ENCODE measurements at places on chromosomes 12 and 14. TPM values are rescaled to one million over a fixed set of nuclear protein-coding genes. Genes with fewer than 3 reads are reported as not detected.
A peak's percentile ranks its signal among the peaks of the same experiment; 100 is the strongest.

- DNase-seq: no peak
- H3K36me3 ChIP-seq: no peaks in the 10 kb centered on the region
- H3K4me3 ChIP-seq: no peak overlapping the region
- H3K27ac ChIP-seq: no peak overlapping the region
- no peaks in the 10 kb centered on the region for H3K27me3 ChIP-seq
- no peaks in the 10 kb centered on the region for H3K4me1 ChIP-seq
These were observed 224.1 kb upstream of the TMEM132C start for GRCh38 chr12:128042825-128043224.

GRCh38 chr14:60981633-60982455 lies 799 bp downstream of the SLC38A6 start:
- H3K27ac ChIP-seq: peak overlapping the region; percentile 88
- H3K36me3 ChIP-seq: no peaks in the 10 kb centered on the region
- H3K4me1 ChIP-seq: peaks cover 27% of the 10 kb centered on the region
- peak overlapping the region; percentile 92 for H3K4me3 ChIP-seq
- no peak for DNase-seq
- no peaks in the 10 kb centered on the region for H3K27me3 ChIP-seq

DNA sequence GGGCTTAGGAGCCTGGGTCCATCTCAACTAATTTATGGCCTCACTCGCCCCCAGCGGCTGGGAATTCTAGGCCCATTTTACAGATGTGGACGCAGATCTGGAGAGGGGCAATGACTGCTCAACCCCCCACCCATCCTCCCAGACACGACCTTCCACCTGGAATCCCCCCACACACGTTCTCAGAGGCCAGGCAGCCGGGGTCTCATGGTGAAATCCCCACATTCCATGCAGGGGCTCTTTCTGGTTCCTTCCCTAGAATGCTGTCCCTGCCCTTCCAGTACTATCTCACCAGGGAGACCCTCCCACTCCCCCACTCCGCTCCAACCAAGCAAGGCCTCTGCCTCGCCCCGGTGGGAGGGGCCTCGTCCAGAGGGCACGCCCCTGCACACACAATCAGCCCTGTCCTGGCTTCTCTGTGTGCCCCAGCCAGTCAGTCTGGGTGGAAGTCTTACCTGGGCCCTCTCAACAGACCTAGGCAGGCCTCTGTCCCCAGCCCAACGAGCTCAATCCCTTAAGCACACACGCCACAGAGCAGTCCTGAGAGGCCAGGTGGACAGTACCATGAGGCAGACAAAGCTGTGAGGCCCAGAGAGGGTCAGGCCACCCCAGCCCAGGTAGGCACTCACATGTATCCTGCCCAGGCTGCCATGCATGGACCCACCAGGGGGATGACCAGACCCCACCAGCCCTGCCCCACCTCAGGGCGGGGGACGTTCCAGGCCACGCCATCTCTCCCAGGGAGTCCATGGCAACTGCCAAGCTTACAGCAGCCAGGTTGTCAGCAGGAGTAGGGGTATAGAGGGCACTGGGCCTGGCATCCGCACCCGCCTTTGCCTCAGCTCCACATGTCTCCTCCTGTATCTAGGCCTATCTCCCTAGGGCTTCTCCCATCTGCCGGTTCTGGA lies 1.3 kb upstream of the ANKRD9 start:
- DNase-seq: peak; percentile 92
- H3K27ac ChIP-seq: peak overlapping the region; percentile 91
- H3K4me3 ChIP-seq: peak overlapping the region; percentile 69

- H3K4me1 ChIP-seq: no peaks in the 10 kb centered on the region
- no peak for DNase-seq
- H3K27me3 ChIP-seq: no peaks in the 10 kb centered on the region
These were observed 486.4 kb downstream of the TMTC2 start for GRCh38 chr12:83172866-83173649.

DNA sequence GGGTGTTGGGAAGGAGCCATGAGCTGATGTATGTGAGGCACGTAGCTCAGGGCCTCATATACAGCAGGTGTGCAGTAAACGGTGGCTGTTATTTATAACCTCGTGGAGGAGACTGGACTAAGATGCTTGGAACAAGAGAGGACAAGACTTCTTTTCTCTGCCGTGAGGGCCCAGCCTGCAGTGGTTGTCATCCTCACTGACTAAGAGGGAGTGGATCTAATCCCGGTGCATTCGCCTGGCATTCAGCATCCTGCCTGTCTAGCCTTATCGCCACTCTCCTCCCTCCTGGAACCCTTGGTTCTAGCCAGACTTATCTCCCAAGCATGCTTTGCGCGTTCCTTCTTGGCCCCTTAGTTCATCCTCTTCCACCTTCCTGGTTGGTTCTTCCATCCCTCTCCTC lies 3.9 kb downstream of the TSPAN9 start:
- peaks cover 10% of the 10 kb centered on the region for H3K4me1 ChIP-seq
- no peaks in the 10 kb centered on the region for H3K27me3 ChIP-seq
- no peak overlapping the region for H3K4me3 ChIP-seq
- no peak for DNase-seq

GRCh38 chr12:69527506-69528272 lies 57.5 kb downstream of the FRS2 start:
- peaks cover 6% of the 10 kb centered on the region for H3K4me1 ChIP-seq
- no peaks in the 10 kb centered on the region for H3K27me3 ChIP-seq
- H3K4me3 ChIP-seq: no peak overlapping the region

DNA sequence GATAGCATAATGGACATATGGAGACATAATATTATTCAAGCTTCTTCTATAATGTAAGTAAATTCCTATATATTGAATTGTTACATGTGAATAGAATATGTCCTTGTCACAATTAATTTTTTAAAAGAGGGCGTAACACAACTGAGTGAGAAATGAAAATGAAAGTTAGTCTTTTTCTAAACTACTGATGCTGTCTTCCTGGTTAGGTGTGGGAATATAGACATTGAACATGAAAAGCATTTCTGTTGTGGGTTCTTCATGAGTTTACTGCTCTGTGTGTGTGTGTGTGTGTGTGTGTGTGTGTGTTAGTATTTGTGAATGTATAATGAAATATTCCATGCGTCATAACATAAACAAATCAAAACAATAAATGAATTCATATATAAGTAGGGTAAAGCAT lies 40.5 kb upstream of the RTL1 start:
- H3K36me3 ChIP-seq: no peaks in the 10 kb centered on the region
- no peaks in the 10 kb centered on the region for H3K4me1 ChIP-seq
- DNase-seq: no peak
- H3K27me3 ChIP-seq: no peaks in the 10 kb centered on the region
- H3K4me3 ChIP-seq: no peak overlapping the region

- no peak for DNase-seq
- H3K27ac ChIP-seq: no peak overlapping the region
- H3K4me1 ChIP-seq: no peaks in the 10 kb centered on the region
- H3K36me3 ChIP-seq: no peaks in the 10 kb centered on the region
- no peak overlapping the region for H3K4me3 ChIP-seq
- H3K27me3 ChIP-seq: no peaks in the 10 kb centered on the region
These were observed 39.6 kb downstream of the SLC15A4 start for GRCh38 chr12:128784030-128784760.

- DNase-seq: no peak
- no peak overlapping the region for H3K4me3 ChIP-seq
- no peak overlapping the region for H3K27ac ChIP-seq
- H3K4me1 ChIP-seq: peaks cover 14% of the 10 kb centered on the region
- peaks cover 42% of the 10 kb centered on the region for H3K27me3 ChIP-seq
These were observed 2.6 kb upstream of the PRKD1 start for GRCh38 chr14:29930283-29930682.

GRCh38 chr12:115910057-115910456 lies 367.4 kb downstream of the MED13L start:
- DNase-seq: no peak
- H3K4me1 ChIP-seq: no peaks in the 10 kb centered on the region
- no peaks in the 10 kb centered on the region for H3K36me3 ChIP-seq
- H3K27ac ChIP-seq: no peak overlapping the region
- H3K27me3 ChIP-seq: peaks cover 6% of the 10 kb centered on the region

- H3K27me3 ChIP-seq: peaks cover 49% of the 10 kb centered on the region
- H3K36me3 ChIP-seq: no peaks in the 10 kb centered on the region
- no peak for DNase-seq
- peak overlapping the region; percentile 56 for H3K4me3 ChIP-seq
- H3K4me1 ChIP-seq: peaks cover 53% of the 10 kb centered on the region
These were observed 1.3 kb downstream of the BHLHE41 start for GRCh38 chr12:26123482-26123980.

DNA sequence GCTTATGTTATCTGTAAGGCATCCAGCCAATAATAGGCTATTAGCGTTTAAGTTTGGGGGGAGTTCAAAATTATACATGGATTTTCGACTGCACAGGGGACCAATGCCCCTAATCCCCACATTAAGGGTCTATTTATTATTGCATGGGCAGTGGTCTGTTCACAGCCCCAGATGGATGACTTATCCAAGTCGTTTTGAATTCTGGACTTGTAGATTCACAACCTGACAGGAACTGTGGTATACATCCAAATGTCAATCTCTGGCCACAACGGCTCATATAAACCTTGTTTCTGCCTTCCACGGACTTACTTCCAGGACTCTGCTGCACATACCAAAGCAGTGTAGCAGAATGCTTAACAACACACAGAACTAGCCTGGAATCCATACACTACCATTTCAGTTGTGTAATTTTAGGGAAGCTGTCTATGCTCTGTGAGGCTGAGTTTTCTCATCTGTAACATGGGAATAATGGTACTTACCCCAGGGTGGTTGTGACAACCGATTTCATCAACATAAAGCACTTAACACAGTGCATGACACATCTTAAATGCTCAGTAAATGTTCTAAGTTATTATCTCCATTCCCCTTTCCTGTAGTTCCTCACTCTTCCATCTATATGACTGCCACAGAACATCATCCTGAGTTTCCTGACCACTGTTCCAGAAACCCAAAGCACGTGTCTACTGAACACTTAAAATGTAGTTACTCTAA lies 3.7 kb downstream of the DDX24 start:
- no peaks in the 10 kb centered on the region for H3K27me3 ChIP-seq
- H3K27ac ChIP-seq: no peak overlapping the region
- H3K4me3 ChIP-seq: no peak overlapping the region
- DNase-seq: no peak

- DNase-seq: no peak
- H3K4me3 ChIP-seq: no peak overlapping the region
- no peaks in the 10 kb centered on the region for H3K27me3 ChIP-seq
- no peak overlapping the region for H3K27ac ChIP-seq
- no peaks in the 10 kb centered on the region for H3K4me1 ChIP-seq
- no peaks in the 10 kb centered on the region for H3K36me3 ChIP-seq
These were observed 24.2 kb upstream of the NOVA1 start for GRCh38 chr14:26621807-26622560.

- no peak overlapping the region for H3K4me3 ChIP-seq
- H3K4me1 ChIP-seq: no peaks in the 10 kb centered on the region
- no peak overlapping the region for H3K27ac ChIP-seq
- DNase-seq: no peak
These were observed 53.0 kb upstream of the ANP32D start for GRCh38 chr12:48419116-48419935.

DNA sequence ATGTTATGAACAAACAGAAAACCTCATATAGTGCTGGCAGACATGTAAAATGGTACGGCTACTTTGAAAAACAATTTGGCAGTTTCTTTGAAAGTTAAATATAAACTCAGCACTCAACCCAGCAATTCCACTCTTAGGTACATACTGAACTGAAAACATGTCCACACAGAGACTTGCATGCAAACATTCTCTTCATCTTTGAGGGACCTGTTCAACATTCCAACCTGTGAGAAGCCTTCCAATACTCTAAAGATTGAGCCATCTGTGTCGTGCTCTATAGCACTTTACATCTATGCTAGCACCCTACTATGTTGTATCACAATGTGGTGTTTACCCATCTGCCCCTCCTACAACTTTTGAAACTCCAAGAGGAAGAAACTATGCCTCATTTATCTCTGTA lies 79.3 kb downstream of the DNAI7 start:
- H3K36me3 ChIP-seq: no peaks in the 10 kb centered on the region
- H3K4me3 ChIP-seq: no peak overlapping the region
- no peaks in the 10 kb centered on the region for H3K27me3 ChIP-seq
- no peak overlapping the region for H3K27ac ChIP-seq
- no peaks in the 10 kb centered on the region for H3K4me1 ChIP-seq

- H3K27me3 ChIP-seq: no peaks in the 10 kb centered on the region
- no peak overlapping the region for H3K4me3 ChIP-seq
- H3K4me1 ChIP-seq: no peaks in the 10 kb centered on the region
- DNase-seq: no peak
These were observed 151.8 kb downstream of the UNC79 start for GRCh38 chr14:93582516-93582915.

- H3K27ac ChIP-seq: no peak overlapping the region
- DNase-seq: no peak
- no peaks in the 10 kb centered on the region for H3K36me3 ChIP-seq
- H3K4me3 ChIP-seq: no peak overlapping the region
- H3K27me3 ChIP-seq: no peaks in the 10 kb centered on the region
- H3K4me1 ChIP-seq: peaks cover 20% of the 10 kb centered on the region
These were observed 21.8 kb upstream of the CPM start for GRCh38 chr12:68954811-68955210.

GRCh38 chr14:105891221-105891602 lies 364.8 kb downstream of the TMEM121 start:
- no peaks in the 10 kb centered on the region for H3K36me3 ChIP-seq
- no peak overlapping the region for H3K27ac ChIP-seq
- no peaks in the 10 kb centered on the region for H3K4me1 ChIP-seq
- no peak overlapping the region for H3K4me3 ChIP-seq

- H3K4me3 ChIP-seq: peak overlapping the region; percentile 91
- DNase-seq: peak; percentile 55
- no peaks in the 10 kb centered on the region for H3K36me3 ChIP-seq
- H3K27me3 ChIP-seq: no peaks in the 10 kb centered on the region
- peaks cover 29% of the 10 kb centered on the region for H3K4me1 ChIP-seq
These were observed 1.0 kb downstream of the ITFG2 start for GRCh38 chr12:2813214-2814185.

DNA sequence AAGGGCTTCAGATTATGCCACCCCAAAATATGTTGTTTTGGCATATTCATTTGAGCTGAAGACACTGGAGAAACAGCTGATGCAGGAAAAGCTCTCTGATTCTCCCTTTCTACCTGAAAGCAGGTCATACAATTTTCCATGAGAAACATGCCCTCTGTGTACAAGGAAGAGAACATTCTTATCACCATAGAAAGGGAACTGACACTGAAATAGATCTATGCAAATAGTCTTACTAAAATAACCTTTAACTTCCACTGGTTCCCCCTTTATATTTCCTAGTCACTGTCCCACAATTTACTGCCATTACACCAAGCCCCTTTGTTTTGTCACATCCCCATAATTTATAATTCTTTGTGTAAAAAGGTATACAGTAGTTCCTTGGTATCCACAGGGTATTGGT lies 9.6 kb upstream of the PHC1 start:
- no peaks in the 10 kb centered on the region for H3K4me1 ChIP-seq
- H3K27me3 ChIP-seq: no peaks in the 10 kb centered on the region
- H3K27ac ChIP-seq: no peak overlapping the region
- no peak for DNase-seq

The LRRIQ1 gene
- not detected for total RNA-seq

The CPNE8 gene
- total RNA-seq: 33.3 TPM

The CNTN1 gene
- total RNA-seq: 0.75 TPM

The PCED1B gene
- 2.7 TPM for total RNA-seq

The MYH7 gene
- total RNA-seq: not detected

All from transverse colon (tissue), 4 donors.